Heart left ventricle (tissue), 16 donors: ENCODE measurements at places on chromosomes 13 and 19.

GRCh38 chr13:94168783-94169453 lies 310.6 kb downstream of the DCT start:
- no peak for DNase-seq

DNA sequence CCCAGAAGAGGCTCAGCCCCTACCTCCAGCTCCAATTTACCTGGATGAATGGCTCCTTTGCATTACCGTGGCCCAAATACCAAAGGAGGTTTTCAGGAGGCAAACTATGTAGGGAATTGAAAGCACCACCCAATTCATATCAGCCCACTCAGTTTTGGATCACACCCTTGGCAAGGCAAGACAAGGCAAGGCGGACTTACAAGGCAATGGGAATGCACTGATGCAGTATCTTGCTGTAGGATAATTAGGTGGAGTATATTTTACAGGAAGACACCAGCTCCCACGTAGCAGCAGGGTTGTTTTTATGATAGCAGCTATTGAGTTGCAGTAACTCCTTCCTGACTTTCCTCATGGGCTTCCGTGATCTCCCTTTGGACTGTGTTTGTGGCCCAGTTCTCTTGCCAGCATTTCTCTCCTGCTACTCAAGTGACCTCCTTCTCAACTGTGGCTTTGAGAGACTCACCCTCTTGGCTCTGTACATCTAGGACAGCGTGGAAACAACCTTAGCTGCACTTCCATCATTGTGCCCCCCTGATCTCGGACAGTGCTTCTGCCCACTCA lies 935.9 kb downstream of the EFNB2 start:
- no peak for DNase-seq

DNA sequence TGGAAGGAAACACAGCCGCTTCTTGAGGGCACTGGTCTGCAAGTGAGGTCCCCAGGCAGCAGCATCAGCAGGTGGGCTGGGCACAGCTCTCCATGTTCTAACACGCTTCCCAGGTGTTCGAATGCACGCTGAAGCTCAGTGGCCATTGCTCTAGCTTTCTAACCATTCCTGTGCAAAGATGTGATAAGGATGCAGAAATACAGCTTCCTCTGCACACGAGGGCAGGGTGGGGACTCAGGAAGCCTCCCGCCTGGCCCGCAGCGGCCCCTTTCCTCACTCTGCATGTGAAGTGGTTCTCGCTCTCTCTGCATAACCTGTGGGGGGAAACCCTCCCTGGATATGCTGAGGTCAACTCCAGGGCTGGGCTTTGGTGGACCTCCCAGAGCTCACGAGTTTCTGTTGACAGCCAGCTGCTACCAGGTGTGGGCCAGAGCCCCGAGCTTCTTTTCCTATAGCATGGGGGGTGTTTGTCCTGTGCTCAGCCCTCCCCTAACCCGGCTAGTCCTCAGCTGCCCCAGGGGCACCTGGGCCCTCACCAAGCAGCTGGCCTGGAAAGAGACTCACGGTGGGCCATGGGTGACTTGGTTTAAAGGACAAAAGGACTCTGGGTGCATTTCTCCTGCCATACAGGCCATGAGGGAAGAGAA lies 168.2 kb downstream of the TEX29 start:
- DNase-seq: no peak

GRCh38 chr13:114068656-114069318 lies 63.6 kb downstream of the RASA3 start:
- DNase-seq: peak; percentile 58

DNA sequence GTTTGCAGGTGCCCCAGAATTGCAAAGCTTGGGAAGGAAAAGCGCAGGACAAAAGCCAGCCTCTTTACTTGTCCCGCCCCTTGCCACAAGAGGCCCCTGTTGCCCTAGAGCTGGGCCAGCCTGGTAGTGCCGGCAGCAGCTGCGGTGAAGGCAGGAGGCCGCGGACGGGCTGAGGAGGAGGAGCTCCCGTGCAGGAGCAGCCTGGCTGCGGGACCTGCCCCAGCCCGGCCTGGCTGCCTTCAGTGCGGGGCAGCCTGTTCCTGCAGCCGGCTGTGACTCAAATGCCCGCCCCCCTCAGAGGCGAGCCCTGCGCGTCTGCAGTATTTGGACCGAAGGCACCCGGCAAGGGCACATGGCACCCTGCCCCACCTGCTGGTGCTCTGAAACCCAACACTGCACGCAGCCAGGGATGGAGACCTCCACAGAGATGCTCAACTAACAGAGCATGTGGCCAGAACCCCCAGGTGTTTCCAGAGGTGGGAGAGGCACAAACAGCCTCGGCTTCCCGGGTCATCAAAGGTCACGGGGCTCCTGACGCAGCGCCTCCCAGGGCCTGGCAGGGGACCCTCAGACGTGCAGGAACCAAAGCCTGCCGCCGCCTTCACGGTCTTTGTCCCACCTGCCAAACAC lies 29.7 kb downstream of the NAXD start:
- DNase-seq: peak; percentile 81

DNA sequence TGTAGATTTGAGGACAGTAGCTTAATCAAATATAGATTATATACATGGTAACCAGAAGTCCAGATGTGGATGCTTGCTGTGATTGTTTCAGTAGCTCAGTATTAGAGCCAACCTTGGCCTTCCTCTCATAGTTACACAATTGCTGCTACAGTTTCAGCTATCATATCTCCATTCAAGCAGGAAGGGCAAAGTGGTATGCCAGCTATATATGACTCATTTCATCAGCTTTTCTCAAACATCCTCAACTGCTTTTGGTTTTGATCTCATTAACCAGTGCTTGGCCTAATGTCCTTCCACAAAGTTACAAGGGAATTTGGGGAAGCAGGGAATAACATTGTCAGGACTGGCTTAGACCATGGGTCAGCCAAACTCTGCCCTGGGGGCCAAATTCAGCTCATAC lies 73.0 kb upstream of the MAB21L1 start:
- DNase-seq: no peak

DNA sequence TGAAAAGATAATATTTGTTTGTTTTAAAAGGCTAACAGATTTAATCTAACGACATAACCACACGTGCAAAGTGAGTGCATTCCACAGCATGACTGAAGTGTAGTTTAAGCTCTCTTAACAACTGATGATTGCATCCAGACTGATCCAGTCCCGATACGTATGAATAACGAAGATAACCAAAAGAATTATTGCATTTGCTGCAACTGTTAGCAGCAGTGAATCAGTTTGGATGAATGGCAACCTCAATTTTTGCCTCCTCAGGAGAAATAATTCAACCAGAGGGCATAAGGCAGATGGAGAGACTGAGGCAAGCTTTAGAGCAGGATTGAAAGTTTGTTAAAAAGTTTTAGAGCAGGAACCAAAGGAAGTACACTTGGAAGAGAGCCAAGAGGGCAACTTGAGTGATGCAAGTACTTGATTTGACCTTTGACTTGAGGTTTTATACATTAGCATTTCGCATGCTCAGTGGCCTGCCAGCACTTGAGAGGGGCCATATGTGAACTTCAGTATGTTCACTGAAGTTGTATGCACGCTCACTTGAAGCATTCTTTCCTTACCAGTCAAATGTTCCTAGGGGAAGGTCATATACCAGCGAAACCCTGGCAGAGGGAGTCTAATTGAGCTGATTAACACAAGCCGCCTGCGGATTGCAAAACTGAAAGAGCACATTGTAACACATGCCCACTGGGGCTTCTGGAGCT lies 835.0 kb upstream of the PCDH20 start:
- no peak for DNase-seq

DNA sequence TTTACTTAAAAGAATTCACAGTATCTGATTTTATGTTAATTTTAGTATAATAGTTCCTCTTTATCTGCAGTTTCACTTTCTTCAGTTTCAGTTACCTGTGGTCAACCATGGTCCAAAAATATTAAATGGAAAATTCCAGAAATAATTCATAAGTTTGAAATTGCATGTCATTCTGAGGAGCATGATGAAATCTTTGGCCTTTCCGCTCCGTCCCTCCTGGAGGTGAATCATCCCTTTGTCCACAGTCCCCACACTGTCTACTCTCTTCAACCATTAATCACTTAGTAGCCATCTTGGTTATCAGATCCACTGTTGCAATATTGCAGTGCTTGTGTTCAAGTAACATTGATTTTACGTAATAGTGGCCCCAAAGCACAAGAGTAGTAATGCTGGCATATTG lies 26.9 kb downstream of the SLITRK6 start:
- no peak for DNase-seq

- DNase-seq: no peak
Observed at GRCh38 chr13:52838433-52839107, 9.9 kb downstream of the PCDH8 start.

GRCh38 chr19:14661372-14661924 lies 13.2 kb downstream of the ADGRE3 start:
- DNase-seq: no peak

- DNase-seq: no peak
Observed at GRCh38 chr13:48492096-48492440, 40.8 kb downstream of the RCBTB2 start.

- DNase-seq: peak; percentile 86
Observed at GRCh38 chr19:13002166-13002898, 7.1 kb downstream of the NFIX start.

GRCh38 chr19:34499155-34499834 lies 17.7 kb downstream of the WTIP start:
- DNase-seq: no peak

GRCh38 chr19:7932276-7932929 lies 6.5 kb upstream of the CTXN1 start:
- peak; percentile 16 for DNase-seq

- peak; percentile 63 for DNase-seq
Observed at GRCh38 chr13:44300895-44301638, 72.6 kb upstream of the SERP2 start.

- peak; percentile 49 for DNase-seq
Observed at GRCh38 chr19:46283771-46284170, 13.1 kb upstream of the HIF3A start.

DNA sequence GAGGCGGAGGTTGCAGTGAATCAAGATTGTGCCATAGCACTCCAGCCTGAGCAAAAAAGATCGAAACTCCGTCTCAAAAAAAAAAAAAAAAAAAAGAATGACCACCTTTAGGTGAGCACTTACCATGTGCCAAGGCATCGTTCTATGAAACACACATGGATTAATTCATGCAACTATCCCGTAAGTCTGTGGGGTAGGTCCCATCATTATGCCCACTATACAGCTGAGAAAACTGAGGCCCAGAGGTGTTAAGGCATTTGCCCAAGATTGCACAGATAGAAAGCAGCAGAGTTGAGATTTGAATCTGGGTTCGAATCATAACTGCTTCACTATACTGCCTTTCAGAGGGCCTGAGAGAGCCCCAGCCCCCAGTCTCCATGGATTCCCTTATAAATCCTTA lies 2.3 kb downstream of the GMFG start:
- no peak for DNase-seq

- DNase-seq: no peak
Observed at GRCh38 chr13:27593267-27593666, 27.1 kb downstream of the LNX2 start.

- no peak for DNase-seq
Observed at GRCh38 chr13:46270416-46270815, 58.7 kb downstream of the LRRC63 start.

DNA sequence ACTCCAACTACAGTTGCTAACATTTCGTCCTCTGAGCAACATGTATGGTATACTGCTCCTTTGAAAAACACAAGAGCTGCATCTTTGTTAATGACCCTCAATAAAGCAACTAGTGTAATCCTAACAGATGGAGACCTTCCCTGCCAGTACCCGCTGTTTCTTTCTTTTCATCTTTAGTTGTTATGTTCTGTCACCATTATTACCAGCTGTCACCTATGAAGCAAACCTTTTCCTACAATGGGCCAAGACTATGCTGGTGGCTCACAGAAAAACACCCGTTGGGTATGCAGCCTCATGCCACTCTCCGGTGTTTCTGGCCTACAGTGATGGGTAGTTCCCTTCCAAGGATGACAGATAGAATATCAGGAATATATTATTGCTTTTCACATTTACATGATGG lies 29.7 kb upstream of the CYSLTR2 start:
- no peak for DNase-seq

GRCh38 chr19:50365434-50366306 lies at the start of gene NAPSA:
Gene NAPSA (minus strand): TSS chr19:50365639. CDS start chr19:50365621, 18 bp downstream.
- no peak for DNase-seq

DNA sequence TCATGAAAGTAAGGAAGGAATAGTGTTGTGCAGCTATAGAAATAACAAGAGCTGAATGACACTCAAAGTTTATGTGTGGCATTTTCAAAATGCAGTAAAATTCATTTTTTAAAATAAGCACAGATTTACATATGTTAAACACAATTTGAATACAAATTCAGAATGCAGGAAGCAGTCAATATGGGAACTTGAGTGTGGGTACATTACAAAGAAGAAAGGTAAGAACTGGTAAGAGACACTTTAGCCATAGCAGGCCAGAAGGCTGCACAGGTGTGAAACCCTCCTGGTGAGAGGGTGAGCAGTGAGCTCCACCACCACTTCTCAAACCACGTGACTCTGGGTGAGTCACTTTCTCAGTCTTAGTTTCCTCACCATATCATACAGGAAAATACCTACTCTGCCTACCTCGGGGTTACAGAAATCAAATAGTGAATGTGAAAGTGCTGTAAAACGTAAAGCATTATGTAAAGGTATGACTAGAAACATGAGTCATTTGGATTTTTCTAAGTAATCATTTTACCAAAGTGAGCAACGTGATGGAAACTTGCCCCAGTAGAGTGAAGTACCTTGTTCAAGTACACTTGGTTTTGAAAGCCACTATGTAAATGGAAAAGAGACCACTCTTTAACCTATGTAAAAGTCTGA lies 40.5 kb downstream of the USP12 start:
- DNase-seq: no peak

GRCh38 chr13:28582892-28583240 lies 76.1 kb upstream of the POMP start:
- DNase-seq: no peak

GRCh38 chr13:100983111-100983510 lies 308.5 kb upstream of the TMTC4 start:
- DNase-seq: no peak

- DNase-seq: no peak
Observed at GRCh38 chr13:41590122-41590521, 132.8 kb downstream of the RGCC start.
